ENCODE measurements at places on chromosomes 5 and 9. TPM values are rescaled to one million over a fixed set of nuclear protein-coding genes. Genes with fewer than 3 reads are reported as not detected.

DNA sequence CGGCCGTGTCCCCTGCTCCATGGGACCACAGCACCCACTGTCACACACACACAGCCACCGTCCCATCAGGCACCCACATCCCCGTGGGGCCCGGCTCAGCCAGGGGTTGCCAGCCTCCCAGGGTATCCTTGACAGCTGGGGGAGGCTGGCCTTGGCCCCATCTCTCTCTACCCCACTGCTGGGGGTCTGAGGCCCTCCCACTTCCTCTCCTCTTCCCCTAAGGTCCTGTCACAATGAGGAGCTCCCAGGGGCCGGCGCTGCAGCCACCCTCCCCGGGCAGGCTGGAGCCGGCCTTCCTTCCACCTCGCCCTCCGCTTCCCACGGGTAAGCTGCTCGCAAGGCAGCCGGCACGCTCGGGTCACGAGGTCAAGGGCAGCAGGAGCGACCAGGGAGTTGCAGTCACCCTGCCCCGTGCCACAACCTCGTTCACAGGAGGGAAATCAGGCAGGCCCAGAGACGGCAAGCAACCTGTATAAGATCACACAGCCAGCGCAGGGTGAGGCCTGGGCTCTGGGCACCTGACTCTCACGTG lies 38.6 kb upstream of the NOTCH1 start:
- no peak for DNase-seq

DNA sequence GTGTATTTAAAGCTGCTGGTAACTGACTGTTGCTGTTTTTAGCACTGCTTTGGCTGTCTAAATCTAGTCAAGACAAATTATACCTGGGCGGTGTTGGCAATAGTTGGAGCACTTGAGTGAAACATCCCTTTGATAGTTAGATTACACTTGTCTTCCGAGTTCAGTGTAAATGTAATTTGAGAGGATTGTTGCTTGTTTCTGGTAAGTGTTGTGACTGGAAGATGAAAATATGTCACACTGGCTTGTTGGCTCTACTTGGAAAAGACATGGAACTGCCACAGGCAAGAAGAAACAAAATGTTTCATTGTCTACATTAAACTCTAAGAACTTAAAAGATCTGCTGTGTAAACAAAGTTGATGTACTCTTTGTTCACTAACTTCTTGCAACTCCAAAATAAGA lies 49.2 kb upstream of the PTPRD start:
- no peak for DNase-seq

- no peak for DNase-seq
Measured at GRCh38 chr5:180611140-180611850, 20.0 kb upstream of the SCGB3A1 start.

DNA sequence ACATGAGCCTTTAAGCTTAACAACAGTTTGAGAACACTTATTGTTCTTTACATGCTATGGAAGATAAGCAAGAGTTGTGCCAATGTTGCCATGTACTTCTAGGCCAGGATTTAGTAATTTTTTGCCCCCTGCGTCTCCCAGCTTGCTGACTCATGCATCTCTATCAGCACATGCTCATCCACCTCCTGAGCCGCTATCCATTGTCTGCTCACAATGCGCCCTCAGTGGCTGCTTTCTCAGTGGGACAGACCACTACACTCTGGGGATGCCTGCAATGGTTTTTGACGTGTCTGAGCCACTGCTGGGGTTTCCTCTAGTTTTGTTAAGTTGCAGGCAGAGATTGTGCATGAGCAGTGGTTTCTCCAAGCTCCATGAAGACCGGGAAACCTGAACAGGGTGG lies 50.9 kb upstream of the PHF2 start:
- DNase-seq = no peak

DNA sequence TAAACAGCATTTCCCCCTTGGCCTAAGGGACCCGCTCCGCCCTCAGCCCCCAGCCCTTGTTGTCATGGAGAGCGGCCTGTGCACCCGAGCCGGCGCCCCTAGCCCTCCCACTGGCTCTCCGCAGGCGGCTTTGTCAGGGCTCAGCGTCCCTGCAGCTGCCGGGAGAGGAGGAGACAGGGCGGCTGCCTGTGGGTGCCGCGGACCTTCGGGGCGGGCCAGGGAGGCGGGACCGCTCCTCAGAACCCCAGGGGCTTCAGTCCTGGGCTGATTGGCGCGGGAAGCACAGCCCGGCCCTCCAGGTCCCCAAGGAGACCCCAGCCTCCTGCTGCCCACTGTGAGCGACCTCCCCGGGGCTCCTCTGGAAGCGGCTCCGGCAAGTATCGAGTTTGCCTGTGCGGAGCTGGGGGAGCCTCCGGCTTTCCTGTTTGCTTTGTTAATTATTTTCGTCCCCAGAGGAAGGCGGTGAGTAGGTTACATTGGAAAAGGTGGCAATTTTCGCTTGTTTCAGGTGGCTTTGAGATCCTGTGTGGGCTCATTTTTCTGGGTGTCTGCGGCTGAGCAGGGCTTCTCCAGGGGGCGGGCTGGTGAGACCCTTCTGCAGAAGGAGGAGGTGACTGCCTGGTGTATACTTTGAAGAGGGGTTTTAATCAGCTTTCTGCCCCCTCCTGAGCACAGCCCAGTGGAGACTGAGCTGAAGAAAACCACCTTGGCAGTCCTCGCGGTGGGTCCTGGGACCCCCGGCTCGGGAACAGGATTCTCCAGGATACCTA lies at the start of gene FGD3:
Gene FGD3, plus strand, starts transcription at position 256 of the 770 bp plus-strand sequence. CDS start 28,734 bp downstream, outside the sequence.
- DNase-seq = peak; percentile 88

GRCh38 chr5:136457390-136458013 lies 92.2 kb upstream of the TRPC7 start:
- no peak for DNase-seq

- no peak for DNase-seq
Measured at GRCh38 chr9:117184173-117184572, 230.7 kb downstream of the ASTN2 start.

Gene CA9
- not detected for total RNA-seq

DNA sequence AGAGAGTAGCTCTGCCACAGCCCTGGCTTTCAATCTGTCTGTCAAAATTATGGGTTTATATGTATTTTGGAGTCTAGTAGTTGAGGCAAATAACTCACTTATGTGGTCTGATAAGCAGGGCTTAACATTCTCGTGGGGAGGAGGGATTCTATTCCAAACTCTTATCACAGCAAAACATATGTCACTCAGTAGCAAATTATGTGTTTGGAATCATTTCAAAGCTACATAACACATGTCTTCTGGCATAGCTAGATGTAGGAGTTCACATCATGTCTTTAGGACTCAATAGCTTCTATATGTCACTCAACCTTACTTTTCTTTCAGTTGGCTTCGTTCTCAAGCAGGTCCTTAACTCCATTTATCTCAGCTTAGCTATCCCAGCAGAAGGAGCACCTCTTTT lies 144.5 kb upstream of the SEMA6A start:
- DNase-seq = no peak

Data from mesenteric fat pad (tissue), 1 donor.